ENCODE measurements at places on chromosomes 2 and 18. TPM values are rescaled to one million over a fixed set of nuclear protein-coding genes. Genes with fewer than 3 reads are reported as not detected.

Gene SP140
- 46.8 TPM for total RNA-seq

DNA sequence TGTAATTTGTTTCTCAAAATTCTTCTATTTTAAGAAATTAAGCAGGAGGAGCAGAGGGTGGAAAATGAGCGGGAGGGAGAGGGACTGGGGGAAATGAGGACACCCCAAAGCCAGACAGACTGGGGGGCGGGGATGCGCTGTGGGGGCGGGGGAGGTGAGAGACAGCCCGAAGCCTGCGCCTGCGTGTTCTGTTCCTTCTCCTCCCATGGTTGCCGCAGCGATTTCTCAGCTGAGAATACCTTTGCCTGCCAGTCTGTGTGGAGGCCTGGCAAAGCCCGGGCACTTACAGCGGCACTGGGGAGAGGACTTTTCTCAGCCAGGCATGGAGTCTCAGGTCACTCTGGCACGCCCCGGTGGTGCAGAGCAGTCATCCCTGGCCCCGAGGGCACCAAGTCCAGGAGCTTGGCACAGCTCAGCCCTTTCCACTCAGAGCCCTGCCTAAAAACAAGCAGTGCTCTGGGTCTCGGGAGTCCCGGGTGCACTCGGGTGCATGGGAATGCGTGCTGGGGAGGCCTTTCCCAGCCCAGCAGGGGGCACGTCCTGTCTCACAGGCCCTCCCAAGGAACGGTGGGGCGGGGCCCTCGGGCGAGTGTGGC lies 289.3 kb upstream of the HS6ST1 start:
- H3K27ac ChIP-seq = no peak overlapping the region
- H3K27me3 ChIP-seq = no peaks in the 10 kb centered on the region
- no peak for DNase-seq

DNA sequence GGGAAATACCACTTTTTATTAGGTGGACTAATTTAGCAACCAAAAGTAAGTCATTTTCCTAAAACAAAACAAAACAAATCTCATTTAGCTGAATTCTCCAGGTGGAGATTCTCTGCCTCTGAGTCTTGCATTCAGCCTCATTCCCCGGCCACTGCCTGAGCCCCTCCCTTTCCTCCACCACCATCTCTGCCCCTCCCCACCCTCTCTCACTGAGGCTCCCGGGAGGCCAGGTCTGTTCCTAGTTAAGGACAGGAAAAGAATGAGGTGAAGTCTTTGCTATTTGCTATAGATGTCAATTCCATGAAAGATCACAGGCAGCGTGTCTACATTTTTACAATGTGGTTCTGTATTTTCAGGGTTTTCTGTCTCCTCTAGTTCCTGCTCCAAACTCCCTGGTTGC lies 83.0 kb upstream of the SOX11 start:
- H3K4me3 ChIP-seq = no peak overlapping the region
- no peaks in the 10 kb centered on the region for H3K36me3 ChIP-seq
- peaks cover 3% of the 10 kb centered on the region for H3K27me3 ChIP-seq

- H3K27ac ChIP-seq = no peak overlapping the region
- no peaks in the 10 kb centered on the region for H3K27me3 ChIP-seq
- no peak for DNase-seq
- no peaks in the 10 kb centered on the region for H3K4me1 ChIP-seq
- no peaks in the 10 kb centered on the region for H3K36me3 ChIP-seq
These were observed 141.5 kb downstream of the SPHKAP start for GRCh38 chr2:228039752-228040534.
